Fibroblast of skin of right biceps (primary cell): ENCODE measurements at places on chromosomes 5 and 9.
A peak's percentile ranks its signal among the peaks of the same experiment; 100 is the strongest.

GRCh38 chr9:108271236-108271635 is 584.5 kb downstream of the ACTL7B start:
- DNase-seq: no peak

DNA sequence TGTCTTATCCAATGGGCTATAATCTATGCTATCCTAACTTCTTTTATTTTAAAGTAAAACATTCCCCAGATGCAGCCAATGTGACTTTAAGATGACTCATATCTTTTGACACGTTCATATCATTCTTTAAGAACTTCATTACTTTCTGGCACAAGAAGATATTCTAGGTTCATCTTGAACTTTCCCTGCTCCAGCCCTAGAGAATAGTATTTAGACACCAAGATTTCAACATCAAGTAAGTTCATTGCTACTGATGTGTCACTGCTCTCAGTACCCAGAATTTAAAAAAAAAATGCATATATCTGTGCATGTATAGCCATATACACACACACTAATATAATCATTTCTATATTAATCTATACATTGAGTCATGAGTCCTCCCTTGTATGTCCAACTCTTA is 175.2 kb downstream of the SAXO1 start:
- DNase-seq: peak; percentile 89

DNA sequence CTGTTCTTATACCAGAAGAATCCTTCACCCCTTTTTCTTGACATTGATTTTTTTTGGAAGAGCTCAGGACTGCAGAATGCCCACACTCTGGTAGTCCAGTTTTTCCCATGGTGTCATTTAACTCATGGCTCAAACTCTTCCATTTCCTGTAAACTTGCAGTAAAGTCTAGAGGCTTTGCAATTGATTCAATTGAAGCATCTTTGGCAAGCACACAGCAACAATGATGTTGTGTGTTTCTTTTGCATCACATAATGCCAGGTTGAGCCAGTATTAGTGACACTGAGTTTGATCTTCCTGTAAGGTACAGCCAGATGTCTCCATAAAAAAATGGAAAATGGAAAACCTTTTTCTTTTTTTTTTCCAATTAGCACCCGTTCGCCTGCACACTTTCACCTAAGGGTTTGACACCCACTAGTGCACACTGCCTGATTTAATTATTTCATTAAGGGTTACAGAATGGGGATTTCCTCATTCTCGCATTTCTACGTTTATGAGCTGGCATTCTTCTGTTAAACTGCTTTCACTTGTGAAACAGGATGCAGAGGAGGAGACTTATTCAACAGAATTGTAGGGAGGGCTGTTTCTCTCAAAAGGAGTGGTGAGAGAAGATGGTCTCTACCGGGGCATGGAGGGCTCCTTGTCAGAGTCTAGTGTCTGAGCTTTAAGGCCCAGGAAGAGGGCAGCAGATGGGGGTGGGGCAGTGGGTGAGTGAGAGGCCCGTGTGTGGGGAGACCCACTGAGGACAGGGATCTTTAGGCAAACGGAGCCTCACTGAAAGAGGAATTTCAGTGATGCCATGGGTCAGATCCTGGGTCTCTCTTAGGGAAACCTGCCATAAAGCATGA is 2.2 kb upstream of the S1PR3 start:
- DNase-seq: peak; percentile 48

DNA sequence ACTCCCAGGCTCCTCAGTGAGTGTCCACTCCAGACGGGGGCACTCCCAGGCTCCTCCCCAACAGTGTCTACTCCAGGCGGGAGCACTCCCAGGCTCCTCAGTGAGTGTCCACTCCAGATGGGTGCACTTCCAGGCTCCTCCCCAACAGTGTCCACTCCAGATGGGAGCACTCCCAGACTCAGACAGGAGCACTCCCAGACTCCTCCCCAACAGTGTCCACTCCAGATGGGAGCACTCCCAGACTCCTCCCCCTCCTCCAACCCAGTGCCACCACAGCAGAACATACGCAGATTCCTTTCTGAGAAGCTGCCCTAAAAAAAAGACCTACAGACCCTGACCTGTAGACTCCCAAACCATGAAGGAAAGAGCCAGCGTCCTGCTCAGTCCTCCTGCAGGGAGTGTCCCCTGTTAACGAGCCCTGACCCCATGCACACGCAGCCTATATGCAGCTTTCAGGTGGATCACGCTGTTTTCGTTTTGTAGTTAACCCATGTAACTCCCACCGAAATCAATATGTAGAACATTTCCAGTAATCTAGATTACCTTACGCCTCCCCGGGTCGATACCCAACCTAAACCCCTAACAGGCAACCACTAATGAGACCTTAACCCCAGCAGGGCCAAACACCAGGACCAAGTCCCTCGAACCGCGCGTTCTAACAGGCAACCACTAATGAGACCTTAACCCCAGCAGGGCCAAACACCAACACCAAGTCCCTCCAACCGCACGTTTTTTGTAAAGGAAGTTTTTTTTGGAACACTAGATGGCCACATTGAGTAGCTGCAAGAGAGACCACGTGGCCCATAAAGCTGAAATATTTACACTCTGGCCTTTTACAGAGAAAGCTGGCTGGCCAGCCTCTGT is 15.7 kb downstream of the PNPLA7 start:
- peak; percentile 51 for DNase-seq

DNA sequence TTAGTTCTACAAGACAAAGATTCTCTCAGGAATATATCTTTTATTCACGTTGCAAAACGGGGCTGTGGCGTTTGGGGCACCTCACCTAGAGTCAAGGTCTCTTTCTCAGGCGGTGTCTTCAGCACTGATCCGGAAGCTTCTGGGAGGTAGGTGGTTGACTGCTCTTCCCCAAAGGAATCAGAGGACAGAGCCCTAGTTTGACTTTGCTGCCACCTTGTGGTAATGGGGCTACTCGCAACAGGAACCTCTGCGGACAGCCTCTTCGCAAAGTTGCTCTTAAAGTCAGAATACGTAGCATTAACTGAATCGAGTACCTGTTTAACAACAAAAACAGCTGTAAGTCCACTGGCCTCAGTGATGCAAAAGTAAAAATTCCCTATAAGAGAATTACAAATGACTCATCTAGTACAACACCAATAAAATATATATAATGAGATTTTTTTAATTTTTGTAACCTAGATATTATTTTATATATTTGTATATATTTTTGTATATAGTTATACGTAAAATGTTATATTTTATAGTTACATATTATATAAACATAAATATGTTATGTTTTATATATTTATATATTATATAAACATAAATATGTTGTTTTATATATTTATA is 13.3 kb upstream of the GPX8 start:
- peak; percentile 79 for DNase-seq

- no peak for DNase-seq
These were observed 135.7 kb downstream of the LRRC70 start for GRCh38 chr5:62714296-62714695.

GRCh38 chr9:618478-618877 is 223.0 kb upstream of the DMRT1 start:
- DNase-seq: peak; percentile 55

DNA sequence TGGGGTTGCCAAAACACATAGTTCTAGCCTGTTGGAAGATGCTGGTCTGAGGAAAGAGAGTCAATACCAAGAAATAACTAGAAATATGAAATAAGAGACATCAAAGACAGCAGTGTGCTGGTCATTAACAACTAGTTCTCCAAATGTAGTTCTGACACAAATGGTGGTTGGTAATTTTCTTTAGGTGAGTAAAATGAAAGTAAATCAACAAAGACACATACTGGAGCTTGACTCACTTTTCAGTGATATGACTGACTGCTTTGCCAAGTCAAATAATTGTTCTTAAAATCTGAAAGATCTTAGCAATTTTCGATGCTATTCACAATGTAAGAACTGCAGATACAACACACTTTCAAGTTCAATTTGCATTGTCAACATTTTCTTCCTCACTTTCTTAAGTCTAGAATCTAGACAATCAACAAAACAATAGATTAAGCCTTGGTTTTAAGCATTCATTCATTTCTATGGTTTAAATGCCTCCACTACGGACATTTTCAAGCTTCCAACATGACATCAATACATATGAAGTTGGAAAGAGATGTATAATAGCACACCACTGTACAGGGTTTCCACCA is 166.8 kb upstream of the MAP3K1 start:
- DNase-seq: no peak

- DNase-seq: no peak
These were observed 10.5 kb downstream of the COL15A1 start for GRCh38 chr9:98954244-98954610.

GRCh38 chr5:77076961-77077828 is 9.9 kb downstream of the ZBED3 start:
- peak; percentile 65 for DNase-seq

DNA sequence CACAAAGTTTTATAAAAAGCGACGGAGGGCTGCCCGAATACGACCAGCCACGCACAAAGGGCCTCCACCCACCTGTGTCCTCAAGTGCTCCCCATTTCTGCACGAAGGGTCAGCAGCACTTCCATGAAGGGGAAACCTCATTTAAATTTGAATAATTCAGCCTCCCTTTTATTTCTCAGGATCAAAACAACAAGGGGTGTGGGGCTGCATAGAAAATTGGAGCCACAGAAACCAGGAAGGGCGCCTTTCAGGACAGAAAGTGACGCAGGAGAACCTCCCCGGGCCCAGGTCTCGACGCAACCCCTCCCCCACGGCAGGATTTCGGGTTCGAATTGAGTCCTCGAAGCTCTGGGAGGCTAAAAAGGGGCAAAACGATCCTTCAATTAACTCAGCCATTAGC is 2.1 kb downstream of the NRARP start:
- DNase-seq: no peak

DNA sequence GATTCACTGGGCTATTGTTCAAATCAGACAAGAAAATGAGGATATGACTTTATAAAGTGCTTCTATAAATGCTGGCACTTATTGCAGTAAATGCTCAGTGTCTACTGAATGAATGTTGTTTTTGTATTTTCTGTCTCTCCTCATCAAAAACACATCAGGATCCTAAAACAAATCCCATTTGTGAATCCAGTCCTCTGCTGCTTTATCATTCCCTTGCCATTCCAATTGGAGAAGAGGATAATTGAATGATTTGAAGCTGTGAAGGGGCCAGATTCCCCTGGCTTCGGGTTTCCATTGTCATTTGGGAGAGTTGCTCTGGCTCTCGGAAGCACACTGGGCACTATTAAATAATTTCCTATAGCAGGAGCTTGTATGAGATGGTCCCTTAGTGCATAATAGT is 666.8 kb downstream of the ACTL7B start:
- DNase-seq: no peak

DNA sequence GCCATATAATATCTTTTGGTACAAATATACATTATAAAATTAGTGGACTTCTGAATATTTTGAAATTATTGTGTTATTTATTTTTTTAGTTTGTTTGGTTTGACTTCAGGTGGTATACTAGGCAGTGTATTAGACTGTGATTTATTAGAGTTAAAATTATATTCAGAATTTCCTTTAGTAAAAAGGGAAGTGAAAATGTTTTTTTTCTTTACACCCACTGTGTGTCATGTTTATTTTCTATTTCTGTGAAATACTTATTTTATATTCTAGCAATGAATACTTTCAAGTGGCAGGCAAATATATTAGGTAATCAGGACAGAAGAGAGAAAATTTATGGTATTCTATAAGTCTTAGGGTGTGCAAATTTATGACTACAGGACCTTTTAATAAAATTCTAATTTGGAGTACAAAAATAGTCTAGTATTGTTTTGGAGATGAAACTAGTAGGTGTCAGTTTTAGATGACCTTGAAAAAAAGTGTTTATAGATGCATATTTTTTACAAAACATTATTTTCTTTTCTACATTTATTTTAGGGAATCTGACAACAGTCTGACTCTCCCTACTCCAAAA is 8.8 kb downstream of the CSNK1G3 start:
- no peak for DNase-seq

DNA sequence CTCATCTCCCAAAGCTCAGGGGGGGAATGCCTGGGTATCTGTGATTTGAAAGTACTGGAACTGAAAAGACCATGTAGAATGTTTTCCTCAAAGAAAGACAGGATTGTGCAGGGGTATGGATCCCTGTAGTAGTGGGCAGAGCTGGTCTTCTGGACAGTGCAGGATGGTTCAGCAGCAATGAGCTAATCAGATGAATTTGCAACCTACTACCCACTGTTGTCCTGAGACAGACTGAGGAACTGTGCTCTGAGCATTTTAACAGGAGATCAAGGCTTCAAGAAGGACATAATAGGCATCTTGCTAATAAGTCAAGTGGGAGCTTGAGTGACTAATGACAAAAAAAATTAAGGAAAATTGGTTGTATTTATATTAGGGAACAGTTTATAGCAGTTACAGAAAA is 61.7 kb downstream of the FYB1 start:
- no peak for DNase-seq

DNA sequence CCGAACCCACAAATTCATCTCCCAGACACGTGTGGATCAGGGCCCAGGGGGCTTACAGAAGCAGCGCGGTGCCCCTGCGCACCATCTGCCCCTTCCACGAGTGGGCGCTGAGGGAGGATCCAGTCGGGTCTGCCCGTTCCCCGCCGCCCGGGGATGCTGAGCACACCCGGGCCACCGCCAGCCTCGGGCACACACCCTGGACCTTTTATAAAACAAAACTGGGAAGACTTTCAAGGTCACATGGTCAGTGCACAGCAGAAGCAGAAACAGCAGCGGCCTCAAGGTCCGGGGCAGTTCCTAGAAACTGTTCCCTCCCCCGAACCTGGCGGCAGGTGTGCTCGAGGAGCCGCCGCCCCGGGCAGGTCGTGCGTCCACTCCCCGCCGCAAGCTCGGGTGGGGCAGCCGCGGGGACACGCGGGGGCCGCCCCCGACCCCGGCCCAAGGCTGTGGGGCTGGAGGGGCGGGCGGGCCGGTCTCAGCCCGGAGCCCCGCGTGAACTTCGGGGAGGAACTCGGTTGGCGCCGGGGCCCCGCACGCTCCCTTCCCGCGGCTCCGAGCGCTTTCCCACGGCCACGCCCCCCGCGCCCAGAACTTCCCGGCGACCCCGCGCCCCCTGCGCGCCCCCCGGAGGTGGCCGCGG is 633 bp upstream of the PPP1R26 start:
- no peak for DNase-seq

DNA sequence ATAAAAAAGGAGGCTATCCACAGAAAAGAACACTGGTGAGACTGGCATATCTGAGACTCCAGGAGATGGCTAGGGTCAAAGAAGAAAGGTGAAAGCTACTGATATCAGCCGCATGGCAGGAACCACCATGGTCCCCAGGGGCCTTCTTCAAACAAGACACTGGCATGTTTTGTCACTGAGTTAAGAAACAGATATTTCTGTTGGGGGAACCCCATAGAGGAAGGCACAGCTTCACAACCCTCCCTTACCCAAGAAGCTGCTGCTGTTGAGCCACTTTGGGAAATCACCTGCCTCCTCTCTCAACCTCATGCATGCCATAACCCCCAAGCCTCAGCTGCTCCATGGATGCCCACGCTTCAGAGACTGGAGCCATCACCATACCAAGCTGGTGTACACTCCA is 13.3 kb upstream of the BTNL3 start:
- no peak for DNase-seq

GRCh38 chr9:81833563-81834345 is 94.5 kb upstream of the SPATA31D4 start:
- DNase-seq: no peak

GRCh38 chr5:176904276-176904675 is 5.1 kb upstream of the HK3 start:
- no peak for DNase-seq
